ENCODE measurements at places on chromosomes 4 and X.

DNA sequence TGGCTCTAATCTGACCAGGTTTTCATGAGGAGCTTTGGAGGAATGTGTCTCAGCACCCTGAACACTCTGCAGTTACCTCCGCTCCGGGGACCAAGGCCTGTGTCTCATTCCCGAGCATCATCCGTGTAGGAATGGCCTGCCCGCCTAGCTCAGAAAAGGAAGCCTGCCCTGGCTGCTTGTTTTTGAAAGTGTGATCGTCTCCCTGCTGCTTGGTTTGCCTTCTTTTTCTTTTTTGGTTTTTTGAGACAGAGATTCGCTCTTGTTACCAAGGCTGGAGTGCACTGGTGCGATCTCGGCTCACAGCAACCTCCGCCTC, 73.3 kb downstream of the CRLF2 start:
- no peak for DNase-seq

DNA sequence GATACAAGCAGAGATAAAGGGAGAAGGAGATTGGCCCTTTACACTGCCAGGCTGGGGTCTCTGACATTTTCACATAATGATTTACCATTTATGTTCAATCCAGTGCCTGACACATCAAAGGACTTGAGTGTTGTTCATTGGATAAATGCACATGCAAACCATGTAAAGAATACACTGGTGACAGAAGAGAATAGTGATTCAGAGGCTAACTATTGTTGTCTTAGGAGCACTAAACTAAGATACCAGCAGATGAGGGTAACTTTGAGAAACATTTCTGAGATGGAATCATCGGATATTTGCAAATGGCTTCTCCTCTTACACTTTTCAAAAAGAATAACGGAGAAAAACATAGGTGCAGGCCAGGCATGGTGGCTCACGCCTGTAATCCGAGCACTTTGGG, 67.3 kb upstream of the HHIP start:
- DNase-seq, result no peak

DNA sequence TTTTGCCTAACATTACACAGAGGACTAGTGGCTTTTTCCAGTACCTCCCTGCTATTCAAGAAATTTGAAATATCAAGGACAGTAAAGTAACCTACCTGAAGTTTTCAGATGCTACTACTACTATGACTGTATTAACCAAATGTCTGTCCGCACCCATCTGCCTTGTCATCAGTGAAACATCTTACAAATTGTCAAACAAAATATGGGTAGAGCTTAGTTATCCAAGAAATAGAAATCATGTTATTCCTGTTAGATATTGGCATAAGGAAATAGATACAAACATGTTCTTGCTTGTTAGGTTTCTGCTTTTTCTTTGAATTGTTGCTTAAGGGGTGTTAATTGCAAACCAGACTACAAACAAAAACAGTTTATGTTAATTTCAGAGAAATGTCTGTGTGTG, 63.9 kb downstream of the PLS3 start:
- DNase-seq, result no peak

GRCh38 chrX:153939573-153939972, 4.7 kb upstream of the NAA10 start:
- DNase-seq, result no peak

- DNase-seq, result no peak
These were observed 108.3 kb upstream of the SLC4A4 start for GRCh38 chr4:71230271-71231128.

- DNase-seq, result no peak
These were observed 71.0 kb downstream of the DDX60L start for GRCh38 chr4:168409089-168409801.

DNA sequence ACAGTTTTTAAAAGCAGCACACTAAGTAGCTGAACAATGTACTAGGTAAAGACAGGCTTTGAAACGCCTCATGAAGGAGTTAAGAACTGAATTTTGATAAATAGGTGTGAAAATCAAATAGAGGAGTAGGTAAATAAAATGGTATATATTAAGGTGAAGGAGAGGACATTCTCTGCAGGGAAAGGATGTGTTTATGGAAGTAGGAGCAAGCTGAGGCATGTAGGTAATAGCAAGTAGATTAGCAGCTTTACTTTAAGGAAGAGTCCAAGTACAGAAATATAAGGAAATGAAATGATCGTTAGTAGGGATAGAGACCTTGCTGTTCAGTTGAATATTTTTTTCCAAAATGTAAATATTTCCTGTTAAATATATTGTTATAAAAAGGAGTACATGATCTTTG, 12.5 kb downstream of the METAP1 start:
- DNase-seq, result no peak

DNA sequence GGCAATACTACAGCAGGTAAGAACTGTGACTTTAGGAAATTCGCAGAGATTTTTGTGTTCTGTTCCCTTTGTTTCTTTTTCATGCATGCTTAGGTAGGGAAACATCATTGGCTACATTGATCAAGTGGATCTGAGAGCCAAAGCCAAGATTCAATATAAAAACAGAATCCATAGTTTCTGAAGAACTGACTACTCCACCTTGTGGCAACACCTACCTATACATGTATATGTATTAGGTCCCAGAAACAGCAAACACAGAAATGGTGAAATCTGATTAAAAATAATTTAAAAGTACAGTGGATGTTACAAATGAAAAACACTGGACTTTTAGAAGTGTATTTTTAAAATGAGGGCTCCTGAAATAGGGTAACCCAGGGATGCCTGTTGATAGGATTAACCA, 322.6 kb upstream of the MAOA start:
- no peak for DNase-seq

- DNase-seq, result no peak
These were observed 263.3 kb downstream of the BMPR1B start for GRCh38 chr4:95021099-95021498.

All from activated CD4-positive, alpha-beta T cell treated with anti-CD3 and anti-CD28 coated beads for 36 hours (primary cell).